ENCODE measurements at places on chromosomes 6 and 20.
A peak's percentile ranks its signal among the peaks of the same experiment; 100 is the strongest.

DNA sequence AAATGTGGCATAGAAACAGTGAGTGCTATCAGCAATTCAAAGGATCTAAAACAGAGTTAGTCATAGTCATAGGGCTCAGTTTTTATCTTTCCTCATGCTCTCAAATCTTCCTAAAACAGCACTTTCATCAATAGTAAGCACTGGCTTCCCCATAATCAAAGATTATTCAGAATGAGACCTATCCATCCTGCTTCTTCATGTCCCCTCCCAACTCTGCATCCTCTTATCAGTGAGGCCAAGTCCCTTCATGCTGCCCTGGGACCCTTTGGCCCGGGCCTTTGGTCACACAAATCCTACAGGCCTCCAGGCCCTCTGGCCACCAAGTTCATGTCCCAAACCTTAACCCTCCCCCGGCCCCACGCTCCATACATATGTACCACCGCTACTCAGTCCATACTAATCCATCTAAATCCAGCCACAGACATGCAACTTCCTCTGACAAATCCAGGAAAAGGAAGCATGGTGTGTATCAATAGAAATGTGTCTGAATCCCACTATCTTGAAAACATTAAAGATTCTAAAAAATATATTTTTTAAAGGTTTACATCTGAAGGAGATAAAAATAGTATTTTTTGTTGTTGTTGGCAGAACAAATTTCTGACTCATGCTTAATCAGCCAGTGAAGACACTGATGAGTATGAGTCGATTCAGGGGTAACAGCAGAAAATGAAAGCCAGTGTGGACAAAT is 143.5 kb downstream of the PDE7B start:
- DNase-seq = peak; percentile 22

GRCh38 chr20:24654425-24654824 is 185.0 kb downstream of the SYNDIG1 start:
- DNase-seq = no peak

GRCh38 chr6:44682987-44683779 is 295.7 kb downstream of the CDC5L start:
- no peak for DNase-seq

GRCh38 chr6:32298632-32299336 is 72.9 kb downstream of the TSBP1 start:
- no peak for DNase-seq
